Left ventricle myocardium superior (tissue), 1 donor: ENCODE measurements at places on chromosomes 13 and 19. TPM values are rescaled to one million over a fixed set of nuclear protein-coding genes. Genes with fewer than 3 reads are reported as not detected.
A peak's percentile ranks its signal among the peaks of the same experiment; 100 is the strongest.

- DNase-seq, result no peak
Observed at GRCh38 chr19:31512181-31512970, 163.1 kb upstream of the TSHZ3 start.

DNA sequence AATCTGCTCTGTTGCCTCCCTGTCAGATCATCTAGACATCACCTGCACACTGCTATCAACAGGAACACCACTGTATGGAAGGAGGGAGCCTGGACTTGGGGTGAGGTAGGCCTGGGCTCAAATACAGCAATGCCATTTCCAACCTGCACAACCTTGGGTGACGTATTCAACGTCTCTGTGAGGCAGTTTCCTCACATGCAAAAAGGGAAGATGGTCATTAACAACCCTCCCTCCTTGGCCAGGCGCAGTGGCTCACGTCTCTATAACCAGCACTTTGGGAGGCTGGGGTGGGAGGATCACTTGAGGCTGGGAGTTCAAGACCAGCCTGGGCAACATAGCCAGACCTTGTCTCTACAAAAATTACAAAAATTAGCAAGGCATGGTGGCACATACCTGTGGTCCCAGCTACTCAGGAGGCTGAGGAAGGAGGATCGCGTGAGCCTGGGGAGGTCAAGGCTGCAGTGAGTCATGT is 13.1 kb downstream of the XRCC1 start:
- DNase-seq, result no peak

DNA sequence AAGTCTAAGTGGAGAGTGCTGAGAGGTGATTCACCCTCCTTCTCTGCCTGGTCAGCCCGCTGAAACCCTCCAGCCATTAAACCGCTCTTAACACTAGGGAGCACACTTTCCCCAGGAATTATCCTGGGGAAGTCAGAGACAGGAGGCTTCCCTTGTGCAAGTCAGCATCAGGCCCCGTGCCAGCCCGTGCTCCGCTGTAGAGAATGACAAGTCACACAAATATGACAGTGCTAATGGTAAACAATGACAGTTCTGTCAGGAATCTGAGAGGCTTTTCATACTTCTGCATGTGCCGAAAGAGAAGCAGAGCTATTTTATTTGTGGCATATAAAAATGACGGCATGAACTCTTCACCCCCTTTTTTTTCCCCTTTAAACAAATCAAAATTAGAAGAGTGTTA is 816.9 kb upstream of the SLC10A2 start:
- DNase-seq, result peak; percentile 88

- peak; percentile 44 for DNase-seq
Observed at GRCh38 chr19:8571006-8571411, 6.2 kb downstream of the MYO1F start.

The AP1M2 gene
- total RNA-seq, result not detected

The C1QTNF9 gene
- total RNA-seq, result 3.9 TPM

The ZNF99 gene
- total RNA-seq, result 0.02 TPM

GRCh38 chr19:55552206-55552605 is 6.9 kb upstream of the SBK3 start:
- DNase-seq, result no peak

GRCh38 chr19:3142292-3142670 is 6.4 kb downstream of the GNA15 start:
- DNase-seq, result no peak

- DNase-seq, result no peak
Observed at GRCh38 chr19:49791776-49792445, 21.2 kb downstream of the FUZ start.

DNA sequence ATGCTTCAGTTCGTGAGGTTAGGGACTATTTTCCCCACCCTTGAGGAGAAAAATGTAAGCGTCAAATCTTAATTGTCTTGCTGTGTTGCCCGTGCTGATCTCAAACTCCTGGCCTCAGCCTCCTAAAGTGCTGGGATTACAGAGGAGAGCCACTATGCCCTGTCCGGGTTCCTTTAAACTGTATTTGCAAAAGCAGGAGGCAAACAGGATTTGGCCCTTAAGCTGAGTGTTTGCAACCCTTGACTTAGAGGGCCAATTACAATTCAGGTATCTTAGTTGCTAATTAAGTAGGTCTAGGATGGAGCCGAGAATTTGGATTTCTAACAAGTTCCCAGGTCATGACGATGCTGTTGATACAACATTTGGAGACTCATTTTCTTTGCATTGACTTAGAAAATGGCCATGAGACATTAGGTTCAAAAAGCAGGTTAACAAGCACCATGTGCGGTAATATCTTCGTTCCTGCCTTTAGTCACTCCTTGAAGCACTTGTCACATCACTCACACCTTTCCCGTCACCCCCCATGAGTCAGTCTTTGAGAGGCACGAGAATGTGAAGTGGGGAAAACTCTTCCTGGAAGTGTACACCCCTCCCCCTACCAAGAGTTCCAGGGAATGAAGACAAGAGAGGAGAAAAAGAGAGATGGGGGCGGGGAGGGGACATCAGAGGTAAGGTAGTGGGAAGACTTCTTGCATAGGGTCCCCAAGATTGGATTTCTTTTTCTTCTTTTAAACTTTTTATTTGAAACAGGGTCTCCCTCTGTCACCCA is 2.6 kb downstream of the NAPSA start:
- no peak for DNase-seq

- DNase-seq, result peak; percentile 71
Observed at GRCh38 chr13:39451860-39452301, 151.1 kb downstream of the LHFPL6 start.

DNA sequence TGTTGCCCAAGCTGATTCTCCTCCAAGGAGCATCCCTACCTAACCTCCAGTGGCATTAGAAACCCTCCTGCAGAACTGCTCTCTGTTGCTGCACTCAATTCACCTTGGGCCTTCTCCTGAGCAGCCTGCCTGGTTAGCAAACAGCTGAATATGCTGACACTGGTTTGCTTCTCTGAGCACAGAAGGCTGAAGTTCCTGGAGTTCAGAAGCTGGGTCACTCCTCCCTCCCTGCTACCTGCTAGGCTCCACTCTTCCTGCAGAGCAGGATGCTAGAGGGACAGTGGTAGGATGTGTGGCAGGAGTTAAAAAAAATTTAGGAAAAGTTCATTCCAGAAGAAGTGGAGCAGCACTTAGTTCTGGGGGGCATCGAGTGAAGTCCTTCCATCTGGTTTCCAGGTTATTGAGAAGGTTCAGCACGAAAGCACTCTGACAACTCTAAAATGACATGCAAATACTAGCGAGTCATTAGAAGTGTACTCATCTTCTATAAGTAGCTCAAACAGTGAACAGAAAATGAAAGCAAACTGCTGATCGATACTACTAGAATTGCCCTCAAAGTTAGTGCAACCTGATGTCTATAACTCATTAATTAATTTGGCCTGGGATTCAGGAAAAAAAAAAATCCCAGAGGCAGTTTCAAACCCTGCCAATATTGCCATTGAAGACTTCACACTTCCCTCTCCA is 293.7 kb downstream of the POU4F1 start:
- DNase-seq, result no peak

- peak; percentile 73 for DNase-seq
Observed at GRCh38 chr19:28878862-28879566, 333.9 kb downstream of the UQCRFS1 start.

The ZNF555 gene
- total RNA-seq, result 9.6 TPM

- DNase-seq, result no peak
Observed at GRCh38 chr13:77537289-77537919, 1.9 kb downstream of the SCEL start.

GRCh38 chr19:46608178-46608577 is 7.0 kb downstream of the CALM3 start:
- DNase-seq, result peak; percentile 27

GRCh38 chr19:54133312-54133956 is 4.1 kb upstream of the CNOT3 start:
- no peak for DNase-seq

- no peak for DNase-seq
Observed at GRCh38 chr19:32817569-32818476, 51.7 kb downstream of the SLC7A9 start.

DNA sequence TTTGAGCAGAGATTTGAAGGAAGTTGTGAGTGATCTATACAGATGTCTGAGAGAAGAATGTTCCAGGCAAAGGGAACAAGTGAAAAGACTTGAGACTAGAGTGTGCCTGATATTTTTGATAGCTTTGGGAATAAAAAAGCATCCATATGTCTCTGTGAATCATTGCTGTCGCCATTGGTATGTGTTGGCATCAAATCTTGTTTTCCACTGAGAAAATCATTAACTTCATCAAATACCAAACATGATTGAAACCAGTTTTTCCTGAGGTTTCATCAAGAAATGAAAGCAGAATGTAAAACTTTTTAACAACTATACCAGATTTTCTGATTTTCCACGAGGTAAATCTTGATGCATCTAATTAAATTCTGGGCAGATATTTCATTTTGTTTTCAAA is 862.6 kb downstream of the DIAPH3 start:
- DNase-seq, result no peak

DNA sequence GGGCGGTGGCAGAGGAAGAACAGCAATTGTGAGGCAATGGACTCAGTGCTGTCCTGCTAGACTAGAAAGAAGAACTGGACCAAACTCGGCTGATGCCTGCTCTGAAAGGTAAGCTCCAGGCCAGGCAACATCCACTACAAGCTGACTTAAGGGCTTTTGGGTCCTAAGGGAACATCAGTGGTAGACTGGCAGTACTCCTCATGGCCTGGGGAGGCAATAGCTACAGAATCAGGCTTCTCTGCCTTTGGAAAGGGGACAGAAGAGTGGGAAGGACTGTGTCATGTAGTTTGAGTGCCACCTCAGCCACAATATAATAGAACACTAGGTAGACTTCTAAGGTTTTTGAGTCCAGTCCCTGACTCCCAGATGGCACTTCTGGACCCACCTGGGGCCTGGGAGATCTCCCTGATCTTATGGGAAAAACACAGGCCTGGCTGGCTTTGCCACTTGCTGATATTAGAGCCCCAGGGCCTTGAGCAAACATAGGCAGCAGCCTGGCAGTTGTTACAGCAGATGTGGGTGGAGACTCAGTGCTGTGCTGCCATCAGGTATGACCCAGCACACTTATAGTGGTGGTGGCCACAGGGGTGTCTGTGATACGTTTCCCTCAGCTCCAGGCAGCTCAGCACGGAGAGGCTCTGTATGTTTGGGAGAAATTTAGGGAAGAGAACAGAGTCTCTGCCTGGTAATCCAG is 9.2 kb upstream of the CLC start:
- DNase-seq, result no peak

The ANGPTL8 gene
- total RNA-seq, result not detected

- no peak for DNase-seq
Observed at GRCh38 chr13:110605132-110605531, 10.2 kb upstream of the NAXD start.
